Activated CD8-positive, alpha-beta T cell treated with anti-CD3 and anti-CD28 coated beads for 36 hours (primary cell): ENCODE measurements at places on chromosomes 7 and 10. TPM values are rescaled to one million over a fixed set of nuclear protein-coding genes. Genes with fewer than 3 reads are reported as not detected.
A peak's percentile ranks its signal among the peaks of the same experiment; 100 is the strongest.

- H3K27ac ChIP-seq = no peak overlapping the region
- DNase-seq = no peak
- H3K27me3 ChIP-seq = peaks cover 4% of the 10 kb centered on the region
- no peaks in the 10 kb centered on the region for H3K4me1 ChIP-seq
- no peak overlapping the region for H3K4me3 ChIP-seq
Measured at GRCh38 chr7:128732521-128733277, 6.5 kb upstream of the CALU start.

- no peaks in the 10 kb centered on the region for H3K36me3 ChIP-seq
- no peak overlapping the region for H3K27ac ChIP-seq
- no peak overlapping the region for H3K4me3 ChIP-seq
- no peaks in the 10 kb centered on the region for H3K4me1 ChIP-seq
- peaks cover 3% of the 10 kb centered on the region for H3K27me3 ChIP-seq
Measured at GRCh38 chr7:127059475-127059874, 193.3 kb downstream of the GRM8 start.

Gene LRRTM3
- total RNA-seq = not detected

Gene FBXL13
- total RNA-seq = 0.96 TPM

- H3K4me1 ChIP-seq = no peaks in the 10 kb centered on the region
- DNase-seq = no peak
- no peak overlapping the region for H3K27ac ChIP-seq
- no peaks in the 10 kb centered on the region for H3K27me3 ChIP-seq
- H3K36me3 ChIP-seq = no peaks in the 10 kb centered on the region
- no peak overlapping the region for H3K4me3 ChIP-seq
Measured at GRCh38 chr7:90709501-90710465, 113.7 kb downstream of the CDK14 start.

GRCh38 chr7:141562972-141563371 lies 11.8 kb downstream of the AGK start:
- DNase-seq = no peak
- no peak overlapping the region for H3K4me3 ChIP-seq
- H3K27ac ChIP-seq = peak overlapping the region; percentile 88
- H3K27me3 ChIP-seq = no peaks in the 10 kb centered on the region

DNA sequence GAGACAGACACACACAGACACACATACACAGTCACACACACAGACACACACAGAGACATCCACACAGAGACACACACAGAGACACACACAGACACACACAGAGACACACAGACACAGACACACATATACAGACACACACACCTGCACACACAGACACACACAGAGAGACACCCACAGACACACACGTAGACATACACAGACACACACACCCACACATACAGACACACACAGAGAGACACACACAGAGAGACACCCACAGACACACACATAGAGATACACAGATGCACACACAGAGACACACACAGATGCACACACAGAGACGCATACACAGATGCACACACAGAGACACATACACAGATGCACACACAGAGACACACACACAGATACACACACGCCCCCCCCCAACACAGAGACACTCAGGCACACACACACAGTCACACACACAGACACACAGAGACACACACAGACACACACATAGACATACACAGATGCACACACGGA lies 58.5 kb downstream of the GATA3 start:
- H3K4me3 ChIP-seq = no peak overlapping the region
- H3K27ac ChIP-seq = no peak overlapping the region
- no peaks in the 10 kb centered on the region for H3K36me3 ChIP-seq
- no peak for DNase-seq
- no peaks in the 10 kb centered on the region for H3K27me3 ChIP-seq

Gene UPK3B
- not detected for total RNA-seq

Gene C10orf143
- 4.4 TPM for total RNA-seq

DNA sequence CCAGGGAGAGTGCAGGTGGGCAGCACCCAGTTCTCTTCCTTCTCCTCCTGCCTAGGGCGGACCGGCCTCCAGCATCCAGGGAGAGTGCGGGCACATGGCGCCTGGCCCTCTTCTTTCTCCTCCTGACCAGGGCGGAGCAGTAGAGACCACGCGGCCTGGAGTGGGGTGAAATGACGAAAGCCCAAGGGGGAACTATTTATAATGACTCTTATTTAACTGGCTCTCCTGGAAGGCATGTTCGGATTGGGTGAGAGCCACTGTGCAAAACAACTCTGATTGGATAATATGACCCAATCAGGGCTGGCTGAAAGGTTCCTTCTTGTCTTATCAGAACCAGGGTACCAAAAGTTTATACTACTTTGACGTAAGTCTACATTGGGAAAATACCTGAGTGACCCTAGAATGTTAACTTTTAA lies 63.1 kb downstream of the ZNF37A start:
- no peaks in the 10 kb centered on the region for H3K4me1 ChIP-seq
- no peak for DNase-seq
- H3K27me3 ChIP-seq = no peaks in the 10 kb centered on the region

DNA sequence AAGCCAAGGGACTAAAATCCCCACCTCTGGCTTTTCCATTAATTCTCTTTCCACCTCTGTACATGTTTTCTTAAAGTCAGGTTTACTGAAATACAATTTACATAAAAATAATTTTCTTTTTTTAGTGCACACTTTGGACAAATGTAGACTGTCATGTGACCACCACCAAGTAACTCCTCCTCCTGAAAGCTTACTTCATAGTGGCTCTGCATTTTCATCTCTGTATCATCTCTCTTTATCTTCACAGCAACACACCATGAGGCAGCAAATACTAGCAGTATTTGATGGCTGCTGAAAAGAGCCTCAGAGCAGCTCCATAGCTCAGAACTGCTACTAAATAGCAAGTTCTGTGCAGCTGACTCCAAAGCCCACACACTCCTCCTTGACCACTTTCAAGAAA lies 17.3 kb downstream of the WDFY4 start:
- no peaks in the 10 kb centered on the region for H3K36me3 ChIP-seq
- no peaks in the 10 kb centered on the region for H3K27me3 ChIP-seq
- no peak overlapping the region for H3K4me3 ChIP-seq
- H3K4me1 ChIP-seq = no peaks in the 10 kb centered on the region
- no peak for DNase-seq

Gene TSC22D4
- total RNA-seq = 94.2 TPM

Gene GATAD1
- 19.7 TPM for total RNA-seq

Gene UCMA
- not detected for total RNA-seq

DNA sequence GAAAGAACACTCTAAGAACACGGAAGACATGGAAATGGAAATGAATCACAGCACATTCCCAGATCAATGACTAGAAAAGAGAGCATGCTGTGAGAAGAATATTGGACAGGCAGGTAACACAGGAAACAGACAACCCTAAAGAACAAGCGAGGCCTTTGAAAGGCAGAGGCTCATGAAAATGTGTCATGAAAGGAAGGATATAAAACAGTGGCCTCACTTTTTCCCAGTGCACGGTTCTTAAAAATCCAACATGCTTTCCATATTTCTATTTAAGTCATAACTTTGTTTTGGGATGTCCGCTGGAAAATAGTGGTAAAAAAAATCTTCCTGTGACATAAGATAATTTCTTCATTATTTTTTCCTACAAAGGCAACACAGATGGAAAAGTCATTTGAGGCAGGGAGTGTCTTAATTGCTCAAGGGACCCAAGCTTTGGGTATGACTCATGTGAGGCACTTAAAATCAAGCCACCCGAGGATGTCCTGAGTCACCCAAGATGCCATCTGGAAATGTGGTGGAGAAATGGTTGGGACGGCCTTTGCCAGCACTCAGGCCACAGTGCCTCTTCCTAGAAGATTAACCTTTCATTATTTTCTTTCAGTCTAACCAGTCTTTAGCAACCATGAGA lies 17.0 kb downstream of the ITIH5 start:
- no peak overlapping the region for H3K4me3 ChIP-seq
- H3K36me3 ChIP-seq = no peaks in the 10 kb centered on the region
- peaks cover 5% of the 10 kb centered on the region for H3K27me3 ChIP-seq
- peak; percentile 6 for DNase-seq
- no peaks in the 10 kb centered on the region for H3K4me1 ChIP-seq

- no peaks in the 10 kb centered on the region for H3K4me1 ChIP-seq
- H3K36me3 ChIP-seq = no peaks in the 10 kb centered on the region
- no peak for DNase-seq
- no peaks in the 10 kb centered on the region for H3K27me3 ChIP-seq
- no peak overlapping the region for H3K27ac ChIP-seq
- H3K4me3 ChIP-seq = no peak overlapping the region
Measured at GRCh38 chr10:60883187-60883586, 60.8 kb downstream of the RHOBTB1 start.

Gene ZNF680
- total RNA-seq = 13.6 TPM

- H3K27me3 ChIP-seq = no peaks in the 10 kb centered on the region
- no peak overlapping the region for H3K27ac ChIP-seq
- no peak for DNase-seq
- peaks cover 36% of the 10 kb centered on the region for H3K4me1 ChIP-seq
Measured at GRCh38 chr7:36284456-36285090, 105.1 kb upstream of the ANLN start.

DNA sequence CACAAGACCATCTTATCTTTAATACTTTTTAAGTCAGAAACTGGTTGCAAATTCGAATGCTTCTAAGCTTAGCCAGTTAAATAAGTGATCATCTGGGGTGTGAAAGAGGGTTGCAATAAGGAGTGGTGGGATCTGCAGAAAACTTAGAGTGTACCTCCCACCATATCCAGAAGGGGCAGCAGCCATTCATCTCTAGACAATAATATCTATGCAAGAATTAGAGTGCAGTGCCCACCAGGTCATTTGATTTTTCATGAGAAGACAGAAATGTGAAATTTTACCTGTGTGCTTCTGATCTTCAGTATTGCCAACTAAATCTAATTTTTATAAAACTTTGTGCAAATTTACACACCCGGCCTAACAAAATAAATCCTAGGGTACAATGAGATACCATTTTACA lies 127.2 kb upstream of the SP4 start:
- no peak overlapping the region for H3K27ac ChIP-seq
- peak; percentile 15 for DNase-seq
- no peak overlapping the region for H3K4me3 ChIP-seq
- no peaks in the 10 kb centered on the region for H3K27me3 ChIP-seq
- H3K36me3 ChIP-seq = no peaks in the 10 kb centered on the region

Gene TMEM270
- not detected for total RNA-seq

GRCh38 chr7:123573896-123574467 lies 16.4 kb upstream of the NDUFA5 start:
- no peak overlapping the region for H3K4me3 ChIP-seq
- H3K27ac ChIP-seq = no peak overlapping the region
- no peak for DNase-seq

DNA sequence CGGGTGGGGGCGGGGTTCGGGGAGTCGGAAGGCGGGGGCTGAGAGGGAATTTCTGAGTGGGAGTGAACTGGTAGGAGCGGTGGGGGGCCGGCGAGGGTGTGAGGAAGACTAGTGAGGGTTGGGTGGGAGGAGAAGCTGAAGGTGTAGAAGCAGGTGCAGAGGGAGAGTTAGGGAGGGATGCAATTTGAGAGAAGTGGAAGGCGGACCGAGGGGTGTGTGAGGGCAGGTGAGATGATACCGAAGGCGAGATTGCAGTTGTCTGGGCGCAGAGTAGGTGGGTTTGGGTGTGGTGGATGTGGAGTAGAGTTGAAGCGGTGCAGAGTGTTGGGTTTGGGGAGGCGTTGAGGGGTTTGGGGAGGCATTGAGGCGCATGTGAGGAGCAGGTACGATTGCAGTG lies 643 bp downstream of the KAT6B start:
- H3K27ac ChIP-seq = peak overlapping the region; percentile 88
- H3K4me3 ChIP-seq = peak overlapping the region; percentile 89
- peaks cover 63% of the 10 kb centered on the region for H3K4me1 ChIP-seq
- H3K36me3 ChIP-seq = peaks cover 20% of the 10 kb centered on the region
- DNase-seq = no peak

Gene SUN3
- total RNA-seq = not detected

Gene OR2A7
- 2.1 TPM for total RNA-seq

DNA sequence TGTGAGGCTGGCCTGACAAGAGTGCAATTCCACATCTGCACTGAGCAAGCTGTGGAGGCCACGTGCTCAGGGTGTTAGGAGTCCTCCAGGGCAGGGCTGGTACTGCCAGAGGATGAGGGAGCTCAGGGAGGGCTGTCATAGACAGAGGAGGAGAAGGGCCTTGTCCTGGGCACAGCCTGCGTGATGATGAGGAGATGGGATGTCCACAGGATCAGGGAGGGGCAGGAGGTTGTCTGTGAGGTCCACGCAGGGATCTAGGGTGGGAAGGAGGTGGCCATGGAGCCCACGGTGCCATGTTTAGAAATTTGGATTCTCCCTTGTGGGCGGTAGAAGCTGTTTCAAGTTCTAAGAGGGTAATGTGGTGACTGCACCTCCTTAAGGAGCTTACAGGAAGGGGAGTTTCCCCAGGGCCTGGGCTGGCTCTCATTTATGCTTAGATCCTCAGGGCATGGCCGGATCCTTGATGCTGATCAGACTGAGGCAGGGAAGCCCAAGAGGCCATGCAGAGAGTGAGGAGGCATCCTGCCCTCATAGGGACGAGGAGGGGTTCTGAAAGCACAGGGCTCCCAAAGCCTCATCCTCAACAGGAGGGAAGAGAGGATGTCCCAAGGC lies 30.3 kb downstream of the CHAT start:
- H3K27ac ChIP-seq = no peak overlapping the region
- peaks cover 8% of the 10 kb centered on the region for H3K27me3 ChIP-seq
- H3K4me1 ChIP-seq = peaks cover 9% of the 10 kb centered on the region
- DNase-seq = no peak

DNA sequence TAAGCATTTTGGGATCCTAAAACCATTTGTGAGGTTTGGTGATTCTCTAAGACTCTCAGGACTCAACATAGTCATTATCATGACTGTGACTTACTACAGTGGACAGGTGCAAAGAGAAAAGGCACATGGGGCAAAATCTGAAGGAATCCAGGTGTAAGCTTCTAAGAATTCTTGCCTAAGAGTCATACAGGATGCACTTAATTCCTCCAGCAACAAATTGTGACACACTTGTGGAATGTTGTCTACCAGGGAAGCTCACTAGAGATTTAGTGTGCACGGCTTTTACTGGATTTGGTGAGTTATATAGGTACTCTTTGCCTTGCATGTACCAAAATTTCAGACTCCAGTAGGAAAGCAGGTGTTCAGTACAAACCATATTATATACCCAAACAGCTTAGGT lies 47.9 kb downstream of the WAC start:
- DNase-seq = no peak
- H3K4me1 ChIP-seq = peaks cover 65% of the 10 kb centered on the region
- peak overlapping the region; percentile 16 for H3K27ac ChIP-seq

- H3K4me3 ChIP-seq = no peak overlapping the region
- no peaks in the 10 kb centered on the region for H3K36me3 ChIP-seq
- H3K27ac ChIP-seq = no peak overlapping the region
- H3K4me1 ChIP-seq = no peaks in the 10 kb centered on the region
- DNase-seq = no peak
Measured at GRCh38 chr7:19752020-19752419, 21.4 kb downstream of the TMEM196 start.

Gene EGR2
- 46.6 TPM for total RNA-seq
